ENCODE measurements at places on chromosomes 7 and 10. TPM values are rescaled to one million over a fixed set of nuclear protein-coding genes. Genes with fewer than 3 reads are reported as not detected.

- H3K4me1 ChIP-seq: no peaks in the 10 kb centered on the region
- H3K4me3 ChIP-seq: no peak overlapping the region
- H3K27me3 ChIP-seq: no peaks in the 10 kb centered on the region
- no peak overlapping the region for H3K27ac ChIP-seq
These were observed 19.8 kb downstream of the KBTBD2 start for GRCh38 chr7:32871624-32872371.

UPK3BL2 gene
- total RNA-seq: 29.8 TPM

CRYGN gene
- total RNA-seq: not detected

DNA sequence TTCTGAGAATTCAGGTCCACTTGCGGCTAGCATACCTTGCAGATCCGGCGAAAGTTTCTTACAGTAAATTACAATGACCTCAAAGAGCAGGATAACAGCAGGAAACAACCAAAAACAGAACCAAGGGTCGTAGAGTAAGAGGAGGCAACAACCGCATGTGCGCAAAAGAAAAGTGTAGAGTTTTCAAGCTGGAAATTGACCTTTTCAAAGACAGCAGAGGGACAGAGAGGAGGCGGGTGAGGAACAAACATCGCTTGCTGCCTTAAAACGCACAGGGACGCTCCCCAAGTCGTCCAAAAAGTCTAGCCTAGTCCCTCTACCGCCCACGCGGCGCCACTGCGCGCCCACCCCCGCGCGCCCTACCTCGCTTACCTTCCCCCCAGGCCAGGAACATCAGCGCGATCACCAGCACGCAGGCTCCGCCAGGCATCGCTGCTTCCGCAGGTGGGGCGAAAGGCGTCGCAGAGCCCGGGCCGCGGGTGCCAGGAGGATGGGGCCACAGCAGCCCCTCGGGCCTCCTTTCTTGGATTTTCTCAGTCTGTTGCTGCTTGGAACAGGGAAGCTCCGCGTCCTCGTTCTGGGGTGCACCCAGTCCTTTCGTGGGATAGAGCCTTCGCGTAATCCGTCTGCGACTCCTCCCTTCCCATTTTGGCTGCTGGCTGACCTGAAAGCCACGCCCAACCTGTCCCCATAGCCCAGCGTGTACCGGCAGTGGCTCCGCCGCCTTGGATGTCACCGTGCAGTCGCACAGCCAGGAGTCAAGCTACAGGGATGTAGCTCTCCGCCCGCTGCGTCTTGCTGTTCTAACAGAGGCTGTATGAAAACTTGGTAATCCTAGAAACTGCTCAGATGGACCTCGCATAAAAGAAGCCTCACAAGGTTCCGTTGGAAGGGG lies at the start of gene VWDE:
Gene VWDE, minus strand, starts transcription at position 579 of the 895 bp plus-strand sequence. Its CDS starts 149 bp downstream, at position 430.
- H3K36me3 ChIP-seq: no peaks in the 10 kb centered on the region
- peaks cover 5% of the 10 kb centered on the region for H3K4me1 ChIP-seq

DNA sequence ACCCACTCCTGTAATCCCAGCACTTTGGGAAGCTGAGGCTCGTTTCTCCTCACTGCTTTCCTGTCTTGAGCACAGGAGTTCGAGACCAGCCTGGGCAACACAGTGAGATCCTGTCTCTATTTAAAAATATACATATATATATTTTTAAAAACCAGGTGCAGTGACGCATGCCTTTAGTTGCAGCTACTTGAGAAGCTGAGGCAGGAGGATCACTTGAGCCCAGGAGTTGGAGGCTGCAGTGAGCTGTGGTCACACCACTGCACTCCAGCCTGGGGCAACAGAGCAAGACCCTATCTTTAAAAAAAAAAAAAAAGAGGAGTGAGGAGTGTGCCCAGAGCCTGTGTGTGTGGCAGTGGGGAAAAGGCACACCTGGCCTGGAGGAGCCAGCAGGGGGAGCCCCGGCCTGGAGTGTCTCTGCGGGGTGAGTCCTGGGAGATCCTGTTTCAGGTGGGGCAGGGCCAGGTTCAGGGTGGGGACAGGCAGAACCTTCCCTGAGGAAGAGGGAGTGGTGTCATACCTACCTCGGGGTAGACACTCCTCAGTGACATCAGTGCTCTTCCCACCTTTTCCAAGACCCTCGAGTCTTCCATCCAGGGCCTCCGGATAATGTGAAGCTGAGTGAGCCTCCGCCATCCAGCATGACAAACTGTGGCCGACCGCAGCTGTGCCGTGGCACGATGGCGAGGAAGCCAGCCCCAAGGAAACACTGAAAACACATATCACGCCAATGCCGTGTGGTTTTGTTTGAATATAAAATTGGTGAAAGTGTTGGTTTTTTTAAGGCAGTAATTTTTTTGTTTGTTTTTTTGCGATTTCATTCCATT lies 9.0 kb upstream of the ARPC1B start:
- no peak overlapping the region for H3K27ac ChIP-seq
- H3K27me3 ChIP-seq: no peaks in the 10 kb centered on the region
- peak; percentile 44 for DNase-seq
- H3K36me3 ChIP-seq: peaks cover 20% of the 10 kb centered on the region

IL2RA gene
- not detected for total RNA-seq

DNA sequence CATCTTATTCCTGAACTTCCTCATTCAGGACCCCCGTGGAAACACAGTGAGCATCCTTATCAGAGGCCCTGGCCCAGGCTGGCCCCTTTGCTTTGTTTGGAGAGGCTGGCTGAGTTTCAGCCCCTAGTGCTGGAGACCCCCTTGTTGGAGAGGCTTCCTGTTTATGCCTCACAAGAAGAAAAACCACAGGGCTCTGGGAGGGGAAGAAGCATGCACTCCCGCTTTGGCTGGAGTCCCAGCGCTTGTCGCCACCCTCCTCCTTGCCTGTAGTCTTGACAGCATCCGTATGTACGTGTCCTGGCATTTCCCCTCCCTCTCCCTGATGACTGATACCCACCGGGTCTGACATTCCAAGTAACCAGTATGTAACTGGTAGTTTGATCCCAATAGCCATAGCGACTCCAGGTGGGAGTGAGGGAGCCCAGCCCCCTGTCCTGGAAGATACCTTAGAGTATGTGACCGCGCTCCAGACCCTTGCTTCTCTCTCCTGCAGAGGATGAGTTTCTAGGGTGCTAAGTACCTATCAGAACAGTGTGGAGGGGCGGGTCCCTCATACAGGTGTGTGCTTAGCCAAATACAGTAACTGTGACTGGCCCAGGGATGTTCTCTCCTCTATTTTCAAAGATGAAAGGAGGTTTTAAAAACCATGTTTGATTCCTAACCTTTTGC lies 6.9 kb upstream of the ATP6V0E2 start:
- H3K36me3 ChIP-seq: no peaks in the 10 kb centered on the region
- H3K4me1 ChIP-seq: peaks cover 4% of the 10 kb centered on the region
- no peak overlapping the region for H3K4me3 ChIP-seq
- no peak for DNase-seq
- H3K27me3 ChIP-seq: no peaks in the 10 kb centered on the region
- H3K27ac ChIP-seq: no peak overlapping the region

DNA sequence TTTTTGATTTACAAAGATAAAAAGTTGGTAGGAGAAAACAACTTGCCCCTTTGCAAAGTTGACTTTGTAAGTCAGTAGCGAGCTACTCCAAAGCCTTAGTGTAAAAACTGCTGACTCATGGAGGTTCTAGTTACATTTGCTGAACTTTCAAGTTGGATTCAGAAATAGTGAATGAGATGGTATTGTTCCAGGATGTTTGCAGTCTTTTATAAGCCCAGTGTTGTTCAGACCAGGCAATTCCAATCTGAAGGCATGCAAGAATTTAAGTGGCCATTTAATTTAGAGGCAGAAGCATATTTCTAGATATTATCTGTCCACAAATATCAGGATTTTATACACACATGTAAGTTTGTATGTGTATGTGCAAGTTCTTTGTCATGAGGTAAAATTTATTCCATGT lies 21.6 kb downstream of the TES start:
- no peak overlapping the region for H3K27ac ChIP-seq
- peaks cover 11% of the 10 kb centered on the region for H3K4me1 ChIP-seq
- no peak overlapping the region for H3K4me3 ChIP-seq
- no peaks in the 10 kb centered on the region for H3K36me3 ChIP-seq
- peak; percentile 38 for DNase-seq

ACHE gene
- total RNA-seq: 0.18 TPM

DNA sequence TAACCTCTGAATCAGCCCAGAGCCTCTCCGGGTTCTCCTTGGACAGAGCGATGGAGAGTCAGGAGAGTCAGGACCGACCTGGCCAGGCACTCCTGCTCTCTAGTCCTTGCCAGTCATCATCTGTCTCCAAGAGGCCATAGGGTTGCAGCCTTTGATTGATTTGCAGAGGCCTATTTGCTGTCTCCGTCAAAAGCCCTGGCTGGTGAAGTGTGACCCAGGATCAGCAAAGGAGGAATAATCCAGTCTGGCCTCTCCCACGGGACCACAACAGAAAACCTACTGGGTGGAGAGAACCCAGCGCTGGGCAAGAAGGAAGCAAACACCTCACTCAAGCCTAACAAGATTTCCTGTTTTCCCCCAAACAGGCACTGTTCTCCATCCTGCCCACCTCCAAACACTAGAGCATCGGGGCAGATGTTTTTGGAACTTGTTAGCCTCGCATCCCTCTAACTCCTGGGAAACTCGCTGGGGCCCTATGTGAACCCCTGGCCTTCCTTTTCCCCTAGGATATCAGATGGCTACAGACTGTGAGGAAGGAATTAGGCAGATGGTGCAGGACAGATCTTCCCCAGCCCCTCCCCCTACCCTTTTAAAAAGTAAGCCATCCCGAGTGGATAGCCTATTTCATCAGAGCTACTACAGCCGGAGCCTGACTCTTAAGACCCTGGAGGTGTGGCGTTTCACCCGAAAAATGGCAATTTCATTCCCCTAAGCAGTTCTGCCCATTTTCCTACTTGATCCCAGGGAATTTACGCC lies 54.3 kb downstream of the PODXL start:
- H3K27me3 ChIP-seq: no peaks in the 10 kb centered on the region
- H3K36me3 ChIP-seq: peaks cover 23% of the 10 kb centered on the region
- no peak overlapping the region for H3K27ac ChIP-seq
- no peak overlapping the region for H3K4me3 ChIP-seq

DNA sequence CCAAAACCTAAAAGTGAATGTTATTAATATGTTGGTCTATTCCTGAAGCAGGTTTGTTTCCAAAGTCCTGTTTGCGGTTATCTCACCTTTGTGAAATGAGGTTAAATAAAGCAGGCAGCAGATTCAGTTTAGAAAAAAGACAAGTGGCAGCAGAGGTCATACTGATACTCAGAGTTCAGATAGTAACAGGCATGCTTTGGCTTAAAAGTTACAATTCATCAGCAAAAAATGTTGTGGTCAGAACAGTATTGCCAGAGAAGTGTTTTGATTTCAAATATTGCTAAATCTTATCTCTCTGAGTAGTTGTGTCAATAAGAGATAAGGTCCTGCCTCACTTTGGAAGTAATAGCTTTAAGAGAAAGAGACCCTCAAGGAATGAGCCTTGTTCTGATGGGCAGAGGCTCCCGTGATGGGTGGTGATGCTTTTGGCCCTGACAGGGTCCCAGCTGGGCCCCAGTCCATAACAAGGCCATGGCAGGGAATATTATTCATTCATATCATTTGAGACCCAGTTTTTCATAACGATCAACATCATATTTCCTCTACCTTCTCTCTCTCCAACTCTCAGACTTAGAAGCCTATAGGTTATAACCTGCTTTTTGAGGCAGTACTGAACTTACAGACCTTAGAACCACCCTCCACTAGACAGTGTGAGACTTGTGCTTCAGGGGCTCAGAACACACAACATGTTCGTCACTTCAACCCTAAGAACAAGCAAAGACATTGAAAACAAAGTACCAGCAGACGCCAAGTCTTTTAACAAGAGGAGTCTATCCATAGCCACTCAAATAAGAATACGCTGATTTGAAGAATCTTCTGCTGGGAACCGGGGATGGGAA lies 58.5 kb upstream of the AHR start:
- no peaks in the 10 kb centered on the region for H3K36me3 ChIP-seq
- peak; percentile 50 for DNase-seq
- H3K4me3 ChIP-seq: no peak overlapping the region
- H3K4me1 ChIP-seq: peaks cover 26% of the 10 kb centered on the region

PTPN20 gene
- 0.27 TPM for total RNA-seq

EBF3 gene
- total RNA-seq: 2.0 TPM

SLC16A12 gene
- not detected for total RNA-seq

DNA sequence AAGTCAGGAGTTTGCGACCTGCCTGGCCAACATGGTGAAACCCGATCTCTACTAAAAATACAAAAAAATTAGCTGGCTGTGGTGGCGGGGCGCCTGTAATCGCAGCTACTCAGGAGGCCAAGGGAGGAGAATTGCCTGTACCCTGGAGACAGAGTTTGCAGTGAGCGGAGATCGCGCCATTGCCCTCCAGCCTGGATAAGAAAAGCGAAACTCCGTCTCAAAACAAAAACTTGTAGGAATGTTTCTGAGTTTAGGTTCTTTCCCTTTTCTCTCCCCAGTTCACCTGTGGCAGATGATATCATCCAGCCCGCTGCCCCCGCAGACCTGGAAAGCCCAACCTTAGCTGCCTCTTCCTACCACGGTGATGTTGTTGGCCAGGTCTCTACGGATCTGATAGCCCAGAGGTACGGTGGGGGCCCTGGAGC lies 138.8 kb upstream of the BTBD16 start:
- no peak overlapping the region for H3K4me3 ChIP-seq
- DNase-seq: no peak
- H3K27me3 ChIP-seq: no peaks in the 10 kb centered on the region
- no peaks in the 10 kb centered on the region for H3K36me3 ChIP-seq
- peaks cover 12% of the 10 kb centered on the region for H3K4me1 ChIP-seq

DNA sequence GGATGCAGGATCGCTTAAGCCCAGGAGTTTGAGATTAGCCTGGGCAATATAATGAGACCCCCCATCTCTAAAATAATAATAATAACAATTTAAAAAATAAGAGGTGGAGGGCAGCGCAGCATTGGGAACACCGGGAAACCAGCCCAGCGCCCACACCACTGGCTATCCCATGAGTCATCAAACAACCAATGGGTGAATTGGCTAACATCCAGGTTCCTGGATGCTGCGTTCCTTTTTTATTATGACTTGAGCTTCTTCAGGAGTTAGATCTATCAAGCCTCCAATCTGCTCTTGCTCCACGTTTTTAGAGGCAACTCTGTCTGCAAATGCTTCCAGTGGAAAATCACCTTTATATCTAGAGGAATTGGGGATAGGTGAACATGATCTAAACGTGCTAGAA lies 10.0 kb upstream of the LRRC4 start:
- no peaks in the 10 kb centered on the region for H3K27me3 ChIP-seq
- no peak overlapping the region for H3K4me3 ChIP-seq
- no peak overlapping the region for H3K27ac ChIP-seq
- DNase-seq: peak; percentile 44
- H3K4me1 ChIP-seq: peaks cover 18% of the 10 kb centered on the region
- H3K36me3 ChIP-seq: peaks cover 3% of the 10 kb centered on the region

DNA sequence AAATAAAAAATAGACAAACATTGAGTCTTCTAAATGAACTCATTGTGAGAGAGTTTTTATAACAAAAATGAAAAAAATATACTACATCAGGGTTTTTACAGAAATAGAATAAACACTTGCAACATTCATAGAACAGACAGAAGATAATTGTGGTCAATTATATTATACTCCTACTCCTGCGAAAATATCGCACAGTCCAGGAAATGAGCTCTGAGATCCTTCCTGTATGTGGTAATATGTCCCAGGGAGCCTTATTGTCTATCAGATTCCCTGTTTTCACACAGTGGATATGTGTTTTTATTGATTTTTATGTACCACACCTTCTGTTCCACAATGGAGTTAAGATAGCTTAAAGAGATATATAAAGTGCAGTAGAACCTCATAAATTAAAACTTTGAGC lies 27.5 kb upstream of the RELN start:
- no peaks in the 10 kb centered on the region for H3K36me3 ChIP-seq
- no peak overlapping the region for H3K27ac ChIP-seq
- H3K27me3 ChIP-seq: no peaks in the 10 kb centered on the region
- no peaks in the 10 kb centered on the region for H3K4me1 ChIP-seq

- DNase-seq: no peak
- H3K27me3 ChIP-seq: peaks cover 55% of the 10 kb centered on the region
- H3K4me1 ChIP-seq: no peaks in the 10 kb centered on the region
- no peak overlapping the region for H3K4me3 ChIP-seq
- H3K36me3 ChIP-seq: no peaks in the 10 kb centered on the region
These were observed 1.6 kb upstream of the CRHR2 start for GRCh38 chr7:30683816-30684215.

Data from endothelial cell of umbilical vein (primary cell).